ENCODE measurements at places on chromosomes 1 and 21. TPM values are rescaled to one million over a fixed set of nuclear protein-coding genes. Genes with fewer than 3 reads are reported as not detected.

GRCh38 chr1:150148837-150149270 is 862 bp upstream of the PLEKHO1 start:
- no peak for DNase-seq
- H3K4me3 ChIP-seq, result peak overlapping the region; percentile 97
- H3K4me1 ChIP-seq, result peaks cover 61% of the 10 kb centered on the region
- H3K27me3 ChIP-seq, result no peaks in the 10 kb centered on the region
- no peaks in the 10 kb centered on the region for H3K36me3 ChIP-seq

Gene SMIM11
- 6.1 TPM for total RNA-seq

GRCh38 chr21:33831962-33832659 is 83.5 kb downstream of the ATP5PO start:
- no peak overlapping the region for H3K4me3 ChIP-seq
- H3K4me1 ChIP-seq, result peaks cover 8% of the 10 kb centered on the region
- no peak overlapping the region for H3K27ac ChIP-seq
- DNase-seq, result no peak
- peaks cover 27% of the 10 kb centered on the region for H3K36me3 ChIP-seq

GRCh38 chr1:203148127-203148526 is 20.6 kb downstream of the ADORA1 start:
- no peak overlapping the region for H3K27ac ChIP-seq
- no peak overlapping the region for H3K4me3 ChIP-seq
- no peaks in the 10 kb centered on the region for H3K27me3 ChIP-seq
- peaks cover 2% of the 10 kb centered on the region for H3K4me1 ChIP-seq
- no peak for DNase-seq

GRCh38 chr1:145908653-145909052 is 1.2 kb downstream of the ITGA10 start:
- no peak for DNase-seq
- H3K27me3 ChIP-seq, result no peaks in the 10 kb centered on the region
- H3K27ac ChIP-seq, result no peak overlapping the region
- H3K36me3 ChIP-seq, result no peaks in the 10 kb centered on the region
- H3K4me3 ChIP-seq, result no peak overlapping the region

DNA sequence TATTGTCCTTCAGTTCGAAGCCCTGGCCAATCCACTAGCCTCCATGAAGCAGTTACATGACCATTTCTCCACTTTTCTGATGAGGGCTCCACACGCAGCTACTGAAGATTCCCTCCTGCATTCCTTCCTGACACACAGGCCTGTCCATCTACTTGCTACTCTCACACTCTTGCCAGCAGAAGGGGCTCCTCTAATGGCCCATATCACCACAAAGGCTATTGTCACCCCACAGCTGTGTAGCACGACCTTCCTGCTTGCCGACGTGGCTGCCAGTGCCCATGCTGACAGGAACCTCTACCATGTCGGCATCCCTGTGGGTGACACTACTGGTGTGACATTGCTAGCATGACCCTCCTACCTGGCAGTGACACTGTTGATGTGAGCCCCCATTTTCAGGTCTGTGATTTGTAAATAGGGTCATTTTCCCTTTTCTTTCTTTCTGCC is 1528.6 kb upstream of the TPTE start:
- DNase-seq, result no peak
- no peaks in the 10 kb centered on the region for H3K36me3 ChIP-seq
- H3K27me3 ChIP-seq, result peaks cover 18% of the 10 kb centered on the region
- H3K4me3 ChIP-seq, result no peak overlapping the region
- no peaks in the 10 kb centered on the region for H3K4me1 ChIP-seq

DNA sequence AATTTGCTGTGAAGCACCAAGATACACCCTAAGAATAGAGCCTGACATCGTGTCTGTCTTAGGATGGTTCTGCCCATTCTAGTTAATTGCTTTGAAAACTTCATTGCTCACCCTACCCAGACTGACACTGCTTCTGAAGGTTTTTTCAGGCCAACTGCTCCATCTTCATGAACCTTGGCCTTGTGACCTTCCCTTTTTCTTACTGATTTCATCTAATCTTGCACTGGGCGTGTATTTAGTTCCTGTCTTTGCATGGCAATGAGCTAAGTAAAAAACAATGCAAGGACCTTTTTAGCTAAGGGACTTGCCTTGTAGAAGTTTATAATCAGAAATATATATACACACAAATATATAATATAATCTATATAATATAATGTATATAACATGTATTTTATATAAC is 108.0 kb downstream of the PBX1 start:
- peaks cover 11% of the 10 kb centered on the region for H3K4me1 ChIP-seq
- no peaks in the 10 kb centered on the region for H3K36me3 ChIP-seq
- DNase-seq, result no peak
- H3K27ac ChIP-seq, result no peak overlapping the region
- H3K4me3 ChIP-seq, result no peak overlapping the region

- H3K27me3 ChIP-seq, result no peaks in the 10 kb centered on the region
- no peak overlapping the region for H3K4me3 ChIP-seq
- peaks cover 3% of the 10 kb centered on the region for H3K36me3 ChIP-seq
- DNase-seq, result no peak
Measured at GRCh38 chr1:202146993-202147392, 2.5 kb upstream of the ARL8A start.

- peak; percentile 34 for DNase-seq
- H3K4me1 ChIP-seq, result peaks cover 11% of the 10 kb centered on the region
- H3K27ac ChIP-seq, result peak within 1 kb of the TSS; percentile 40
- H3K4me3 ChIP-seq, result no peak within 1 kb of the TSS
Measured at GRCh38 chr1:89065079-89065868, at the start of gene GBP1. GBP1 (minus strand) TSS chr1:89065208; CDS start chr1:89063234, 1,974 bp downstream.

Gene ATAD3C
- 0.69 TPM for total RNA-seq

DNA sequence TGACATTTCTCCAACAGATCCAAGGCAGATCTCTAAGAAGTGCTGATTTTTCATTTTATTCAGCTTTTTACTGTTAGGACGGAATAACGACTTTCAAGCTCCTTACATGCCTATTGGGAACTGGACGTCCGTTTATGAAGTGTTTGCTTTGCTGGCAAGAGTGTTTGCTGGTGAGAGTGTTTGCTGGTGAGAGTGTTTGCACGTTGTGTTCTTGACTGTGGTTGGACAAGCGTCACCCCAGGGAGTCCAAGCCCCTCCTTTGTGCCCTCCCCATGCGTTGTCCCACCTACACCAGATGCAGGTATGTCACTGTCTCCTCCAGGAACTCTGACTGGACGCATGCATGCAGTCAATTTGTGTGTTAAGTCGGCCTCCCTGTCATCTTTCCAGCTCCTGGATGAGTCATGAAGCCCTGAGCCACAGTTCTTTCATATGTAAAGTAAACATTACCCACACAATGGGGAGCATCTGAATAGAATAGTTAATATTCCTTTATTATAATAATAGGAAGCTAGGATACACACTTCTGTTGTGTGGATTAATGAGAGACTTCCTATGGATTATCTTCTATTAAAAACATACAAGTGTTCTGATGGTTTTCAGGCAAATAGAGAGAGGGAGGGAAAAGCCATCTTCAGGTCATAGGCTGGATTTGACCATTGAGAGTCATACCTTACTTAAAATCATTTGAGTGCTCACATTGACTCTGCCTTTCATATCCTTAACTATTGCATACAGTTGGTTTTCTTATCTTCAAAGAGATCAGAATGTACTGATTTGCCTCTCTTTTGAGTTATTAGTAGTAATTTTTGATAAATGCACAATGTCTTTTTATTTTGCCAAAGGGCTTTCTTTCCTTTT is 119.2 kb downstream of the GALNT2 start:
- no peaks in the 10 kb centered on the region for H3K27me3 ChIP-seq
- DNase-seq, result peak; percentile 75
- H3K4me3 ChIP-seq, result no peak overlapping the region
- peaks cover 23% of the 10 kb centered on the region for H3K4me1 ChIP-seq
- H3K27ac ChIP-seq, result no peak overlapping the region

Gene BCAR3
- total RNA-seq, result 26.2 TPM

DNA sequence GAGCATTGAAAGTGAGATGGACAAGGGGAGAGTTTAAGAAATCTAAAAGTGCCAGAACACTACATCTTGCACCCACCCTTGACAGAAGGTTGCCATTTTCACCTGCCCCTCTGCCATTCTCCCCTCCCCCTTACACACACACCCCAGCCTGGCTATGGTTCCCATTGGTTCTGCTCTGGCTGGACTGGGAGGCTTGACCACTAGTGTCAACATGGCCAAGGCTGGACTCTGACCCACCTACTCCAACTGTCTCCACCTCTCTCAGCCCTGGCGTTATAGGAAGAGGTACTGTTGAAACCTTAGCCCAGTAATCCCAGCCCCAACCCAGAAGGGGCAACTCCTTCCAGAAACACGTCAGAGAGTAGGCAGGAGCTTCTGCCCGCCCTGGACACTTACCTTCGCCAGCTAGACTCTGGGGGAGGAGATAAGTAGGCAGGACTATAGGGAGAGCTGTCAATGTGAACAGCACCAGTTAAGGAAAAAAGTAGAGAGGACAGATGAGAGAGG is 4.5 kb downstream of the CRTC2 start:
- peaks cover 48% of the 10 kb centered on the region for H3K36me3 ChIP-seq
- peaks cover 18% of the 10 kb centered on the region for H3K4me1 ChIP-seq
- no peak overlapping the region for H3K4me3 ChIP-seq

Gene TMEM269
- total RNA-seq, result not detected

- no peak overlapping the region for H3K4me3 ChIP-seq
- no peak for DNase-seq
- H3K27me3 ChIP-seq, result no peaks in the 10 kb centered on the region
- H3K36me3 ChIP-seq, result no peaks in the 10 kb centered on the region
- H3K27ac ChIP-seq, result no peak overlapping the region
Measured at GRCh38 chr1:176719447-176719846, 256.5 kb downstream of the PAPPA2 start.

GRCh38 chr1:165828669-165829329 is 1.4 kb downstream of the UCK2 start:
- peaks cover 14% of the 10 kb centered on the region for H3K4me1 ChIP-seq
- DNase-seq, result peak; percentile 66
- H3K27me3 ChIP-seq, result no peaks in the 10 kb centered on the region

Gene CYP4X1
- 5.4 TPM for total RNA-seq

DNA sequence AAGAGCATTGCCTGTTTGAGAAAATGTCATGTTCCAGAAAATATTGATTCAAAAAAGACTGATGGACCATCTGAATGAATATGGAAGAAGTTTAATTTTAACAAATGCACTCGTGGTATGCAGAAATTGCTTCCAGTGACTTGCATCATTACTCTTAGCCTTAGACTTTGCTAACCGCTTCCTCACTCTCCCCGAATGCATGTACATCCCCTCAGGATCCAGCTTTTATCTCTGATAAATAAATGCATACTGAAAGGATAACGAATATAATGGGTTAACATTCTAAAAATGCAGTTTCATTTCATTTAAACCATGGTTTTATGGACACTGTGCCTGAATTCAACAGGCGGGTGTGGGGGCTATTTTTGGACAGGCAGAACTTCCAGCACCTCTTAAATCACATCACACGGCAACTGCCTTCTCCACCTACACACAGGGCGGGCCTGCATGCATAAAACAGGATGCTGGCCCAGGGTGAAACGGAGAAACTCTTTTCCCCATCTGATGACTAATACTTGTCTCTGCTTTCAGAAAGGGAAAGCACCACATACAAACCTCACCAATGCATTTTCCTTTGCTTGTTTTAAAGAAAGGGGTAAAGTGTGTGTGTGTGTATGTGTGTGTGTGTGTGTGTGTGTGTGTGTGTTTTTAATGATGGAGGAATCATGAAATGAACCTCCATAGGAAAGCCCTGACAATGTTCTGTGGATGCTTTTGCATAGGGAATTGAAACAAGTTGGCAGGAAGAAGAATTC is 48.7 kb downstream of the SPAG17 start:
- no peak overlapping the region for H3K27ac ChIP-seq
- no peaks in the 10 kb centered on the region for H3K4me1 ChIP-seq
- no peaks in the 10 kb centered on the region for H3K36me3 ChIP-seq
- no peak for DNase-seq
- no peak overlapping the region for H3K4me3 ChIP-seq

DNA sequence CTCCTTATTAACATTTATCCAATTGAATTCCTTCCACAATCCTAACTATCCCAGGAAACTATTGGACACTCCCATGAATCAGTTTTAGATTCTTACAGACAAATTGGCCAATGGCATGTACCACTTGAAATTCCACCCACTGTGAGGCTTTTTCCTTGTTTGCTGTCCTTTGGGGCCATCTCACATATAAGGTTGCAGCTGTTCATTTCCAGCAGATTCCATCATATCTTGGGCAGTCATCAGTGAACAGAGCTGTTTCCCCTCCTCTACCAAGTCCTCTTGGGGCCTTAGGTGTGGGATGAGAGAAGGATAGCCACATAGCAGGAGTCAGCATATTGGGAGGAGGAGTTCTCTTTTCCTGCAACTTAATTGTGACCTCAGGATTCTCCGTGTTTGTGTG is 109.1 kb downstream of the HHAT start:
- no peaks in the 10 kb centered on the region for H3K4me1 ChIP-seq
- no peaks in the 10 kb centered on the region for H3K36me3 ChIP-seq
- H3K4me3 ChIP-seq, result no peak overlapping the region
- no peak overlapping the region for H3K27ac ChIP-seq

GRCh38 chr1:116228511-116228910 is 117.3 kb downstream of the MAB21L3 start:
- no peak for DNase-seq
- H3K4me3 ChIP-seq, result no peak overlapping the region
- H3K36me3 ChIP-seq, result no peaks in the 10 kb centered on the region
- H3K27ac ChIP-seq, result no peak overlapping the region
- H3K4me1 ChIP-seq, result no peaks in the 10 kb centered on the region

Gene LYPD8
- total RNA-seq, result not detected

GRCh38 chr1:30988045-30988444 is 77.5 kb downstream of the PUM1 start:
- H3K4me3 ChIP-seq, result no peak overlapping the region
- DNase-seq, result no peak
- H3K4me1 ChIP-seq, result peaks cover 78% of the 10 kb centered on the region

- no peaks in the 10 kb centered on the region for H3K36me3 ChIP-seq
- H3K4me1 ChIP-seq, result peaks cover 9% of the 10 kb centered on the region
- DNase-seq, result no peak
- H3K27me3 ChIP-seq, result peaks cover 5% of the 10 kb centered on the region
- H3K27ac ChIP-seq, result no peak overlapping the region
Measured at GRCh38 chr21:34911360-34911759, 137.7 kb downstream of the RUNX1 start.

Gene CRYAA
- total RNA-seq, result not detected

- no peaks in the 10 kb centered on the region for H3K36me3 ChIP-seq
- H3K4me1 ChIP-seq, result no peaks in the 10 kb centered on the region
- H3K4me3 ChIP-seq, result no peak overlapping the region
- H3K27ac ChIP-seq, result no peak overlapping the region
- H3K27me3 ChIP-seq, result no peaks in the 10 kb centered on the region
Measured at GRCh38 chr1:9759939-9760338, 63.8 kb downstream of the CLSTN1 start.

Gene PUSL1
- total RNA-seq, result 14.2 TPM

GRCh38 chr1:32163405-32163804 is 16.1 kb upstream of the TXLNA start:
- H3K4me1 ChIP-seq, result no peaks in the 10 kb centered on the region
- no peak overlapping the region for H3K27ac ChIP-seq
- H3K36me3 ChIP-seq, result peaks cover 92% of the 10 kb centered on the region
- no peaks in the 10 kb centered on the region for H3K27me3 ChIP-seq
- no peak for DNase-seq

GRCh38 chr1:9111957-9112356 is 16.9 kb downstream of the GPR157 start:
- no peaks in the 10 kb centered on the region for H3K27me3 ChIP-seq
- peaks cover 5% of the 10 kb centered on the region for H3K4me1 ChIP-seq
- no peaks in the 10 kb centered on the region for H3K36me3 ChIP-seq
- H3K4me3 ChIP-seq, result no peak overlapping the region

GRCh38 chr1:145997718-145998023 is 1.3 kb upstream of the TXNIP start:
- peak overlapping the region; percentile 20 for H3K4me3 ChIP-seq
- no peak for DNase-seq
- H3K4me1 ChIP-seq, result peaks cover 28% of the 10 kb centered on the region
- H3K27ac ChIP-seq, result peak overlapping the region; percentile 97
